Endothelial cell of umbilical vein (primary cell): ENCODE measurements at places on chromosomes 5 and 9. TPM values are rescaled to one million over a fixed set of nuclear protein-coding genes. Genes with fewer than 3 reads are reported as not detected.

DNA sequence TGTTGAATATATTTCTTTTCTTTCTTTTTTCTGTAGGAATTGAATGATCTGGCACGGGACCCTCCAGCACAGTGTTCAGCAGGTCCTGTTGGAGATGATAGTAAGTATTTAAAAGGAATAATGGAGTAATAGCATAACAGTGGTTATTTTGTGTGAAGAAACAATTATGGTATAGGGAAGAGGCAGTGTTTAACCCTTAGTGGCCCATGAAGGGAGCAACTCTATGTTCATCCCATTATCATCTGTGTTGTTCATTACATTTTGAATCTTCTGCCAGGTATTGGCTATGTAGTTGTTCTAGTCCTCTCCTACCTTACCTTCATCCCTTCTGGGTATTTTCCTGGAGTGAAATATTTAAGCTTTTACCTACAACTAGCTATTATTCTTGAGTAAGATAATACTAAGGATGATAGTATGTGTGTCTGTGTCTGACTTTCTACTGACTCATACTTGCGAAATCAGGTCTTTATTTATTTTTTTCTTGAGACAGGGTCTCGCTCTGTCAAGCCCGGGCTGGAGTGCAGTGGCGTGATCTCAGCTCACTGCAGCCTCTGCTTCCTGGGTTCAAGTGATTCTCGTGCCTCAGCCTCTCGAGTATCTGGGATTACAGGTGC, 39.3 kb downstream of the UBE2D2 start:
- peaks cover 10% of the 10 kb centered on the region for H3K36me3 ChIP-seq
- no peak overlapping the region for H3K4me3 ChIP-seq
- H3K4me1 ChIP-seq: no peaks in the 10 kb centered on the region
- H3K27me3 ChIP-seq: no peaks in the 10 kb centered on the region

- no peak overlapping the region for H3K27ac ChIP-seq
- H3K36me3 ChIP-seq: no peaks in the 10 kb centered on the region
- H3K4me1 ChIP-seq: no peaks in the 10 kb centered on the region
Measured at GRCh38 chr5:137273511-137273910, 225.6 kb downstream of the SPOCK1 start.

DNA sequence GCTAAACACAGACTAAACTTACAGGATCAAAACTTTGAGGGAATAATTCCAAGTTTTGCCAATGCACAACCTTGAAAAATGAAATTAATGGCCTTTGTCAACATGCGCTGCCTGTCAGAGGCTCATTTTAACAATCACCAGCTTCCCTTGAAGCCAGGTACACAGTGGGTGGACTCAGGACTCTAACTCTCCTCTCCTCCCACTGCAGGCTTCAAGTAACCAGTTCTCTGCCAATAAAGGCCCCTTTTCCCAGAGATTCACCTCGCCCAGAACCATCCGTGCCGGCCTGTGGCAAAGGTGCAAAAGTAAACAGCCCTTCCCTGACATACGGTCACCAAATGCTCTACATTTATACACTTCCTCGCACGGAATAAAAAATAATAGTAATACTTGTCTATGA, 18.4 kb upstream of the FBP2 start:
- DNase-seq: no peak
- H3K27me3 ChIP-seq: peaks cover 3% of the 10 kb centered on the region
- no peaks in the 10 kb centered on the region for H3K36me3 ChIP-seq
- H3K4me1 ChIP-seq: no peaks in the 10 kb centered on the region

GRCh38 chr9:86176468-86176867, 77.1 kb upstream of the GOLM1 start:
- no peaks in the 10 kb centered on the region for H3K4me1 ChIP-seq
- no peaks in the 10 kb centered on the region for H3K27me3 ChIP-seq
- H3K36me3 ChIP-seq: no peaks in the 10 kb centered on the region
- no peak for DNase-seq

DNA sequence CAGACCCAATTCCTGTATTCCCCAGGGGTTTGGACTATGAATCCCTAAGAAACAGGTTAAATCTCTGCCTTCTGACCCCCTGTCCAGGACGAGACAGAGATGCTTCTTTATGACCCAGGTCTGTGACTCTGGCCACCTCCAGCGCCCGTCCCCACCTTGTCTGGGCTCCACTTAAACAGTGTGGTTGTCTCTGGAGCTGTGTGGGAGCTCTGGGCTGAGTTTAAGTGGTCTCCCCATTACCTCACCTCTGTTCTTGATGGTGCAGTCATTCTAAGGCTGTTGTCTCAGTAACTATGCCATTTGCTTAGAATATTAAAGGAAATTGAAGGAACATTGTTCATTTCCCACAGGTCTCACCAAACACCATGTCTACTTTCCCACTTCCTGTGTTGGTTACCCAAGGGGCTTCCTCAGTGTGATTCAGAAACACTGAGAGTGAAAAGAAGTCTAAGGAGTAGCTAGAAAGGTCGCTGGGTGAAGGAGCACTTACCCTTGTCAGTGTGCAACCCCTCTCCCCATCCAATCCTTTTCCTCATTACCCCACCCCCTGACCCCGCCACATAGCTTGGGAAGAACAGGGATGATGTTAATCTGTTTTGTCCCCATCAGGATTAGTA, 127.8 kb upstream of the CKMT2 start:
- H3K4me3 ChIP-seq: no peak overlapping the region
- no peaks in the 10 kb centered on the region for H3K27me3 ChIP-seq
- no peaks in the 10 kb centered on the region for H3K4me1 ChIP-seq

DNA sequence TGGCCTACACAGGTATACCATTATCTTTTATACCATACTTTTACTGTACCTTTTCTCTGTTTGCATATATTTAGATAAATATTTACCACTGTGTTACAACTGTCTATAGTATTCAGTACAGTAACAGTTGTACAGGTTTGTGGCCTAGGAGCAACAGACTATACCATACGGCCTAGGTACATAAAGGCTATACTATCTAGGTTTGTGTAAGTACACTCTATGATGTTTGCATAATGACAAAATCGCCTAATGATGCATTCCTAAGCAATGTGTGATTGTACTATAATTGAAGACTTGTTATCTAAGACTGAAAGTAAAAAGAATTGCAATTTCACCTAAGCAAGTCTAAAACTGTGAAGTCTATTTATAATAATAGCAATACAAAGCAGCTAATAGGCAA, 3.9 kb downstream of the C9orf72 start:
- H3K4me3 ChIP-seq: no peak overlapping the region
- peaks cover 11% of the 10 kb centered on the region for H3K4me1 ChIP-seq
- H3K36me3 ChIP-seq: no peaks in the 10 kb centered on the region
- H3K27ac ChIP-seq: no peak overlapping the region
- H3K27me3 ChIP-seq: no peaks in the 10 kb centered on the region

GRCh38 chr9:135029871-135030565, 57.5 kb upstream of the OLFM1 start:
- H3K27ac ChIP-seq: no peak overlapping the region
- no peaks in the 10 kb centered on the region for H3K27me3 ChIP-seq
- no peaks in the 10 kb centered on the region for H3K36me3 ChIP-seq
- H3K4me3 ChIP-seq: no peak overlapping the region
- no peaks in the 10 kb centered on the region for H3K4me1 ChIP-seq

DNA sequence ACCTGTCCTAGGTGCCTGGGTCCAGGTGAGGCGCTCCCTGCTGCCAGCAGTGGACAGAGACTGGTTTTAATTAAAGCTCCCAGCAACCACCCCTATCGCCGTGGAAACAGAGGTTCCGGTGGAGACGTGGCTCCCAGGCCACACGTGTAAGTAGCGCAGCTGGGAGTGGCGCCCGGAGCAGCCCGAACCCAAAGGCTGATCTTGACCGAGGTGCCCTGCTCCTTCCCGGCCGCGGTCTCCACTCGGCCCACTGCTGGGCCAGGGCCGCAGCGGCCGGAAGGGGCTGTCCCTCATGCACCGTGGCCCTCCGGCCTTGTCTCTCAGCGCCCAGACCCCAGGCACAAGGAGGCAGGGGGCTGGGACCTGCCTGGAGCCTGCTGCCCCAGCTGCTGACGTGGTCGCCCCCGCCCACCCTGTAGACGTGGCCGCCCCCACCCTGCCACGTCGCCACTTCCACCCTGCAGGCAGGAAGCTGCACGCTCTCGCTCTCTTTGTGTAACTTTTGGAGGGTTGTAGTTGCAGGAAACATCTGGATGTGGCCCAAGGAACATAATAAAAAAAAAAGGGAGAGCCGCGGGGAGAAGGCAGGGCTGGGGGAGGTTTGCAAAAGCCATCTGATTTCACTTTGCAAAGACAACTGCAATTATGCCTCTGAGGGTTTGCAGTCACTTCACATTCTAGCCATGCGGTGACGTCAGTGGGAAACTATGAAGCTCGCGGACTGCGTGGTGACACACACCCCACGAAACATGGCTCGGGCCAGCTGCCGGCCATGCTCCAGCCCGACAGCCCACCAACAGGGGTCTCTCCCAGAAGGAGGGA, 129.9 kb downstream of the RXRA start:
- peak overlapping the region; percentile 99 for H3K27ac ChIP-seq
- no peaks in the 10 kb centered on the region for H3K27me3 ChIP-seq
- peaks cover 19% of the 10 kb centered on the region for H3K4me1 ChIP-seq
- peak overlapping the region; percentile 30 for H3K4me3 ChIP-seq

- H3K27me3 ChIP-seq: no peaks in the 10 kb centered on the region
- no peaks in the 10 kb centered on the region for H3K4me1 ChIP-seq
- DNase-seq: no peak
- peaks cover 5% of the 10 kb centered on the region for H3K36me3 ChIP-seq
Measured at GRCh38 chr5:69284203-69284602, 48.4 kb downstream of the CCDC125 start.

- no peak overlapping the region for H3K4me3 ChIP-seq
- DNase-seq: no peak
- H3K36me3 ChIP-seq: no peaks in the 10 kb centered on the region
- no peak overlapping the region for H3K27ac ChIP-seq
- H3K27me3 ChIP-seq: no peaks in the 10 kb centered on the region
- H3K4me1 ChIP-seq: no peaks in the 10 kb centered on the region
Measured at GRCh38 chr5:329768-330167, 8.3 kb downstream of the AHRR start.

DNA sequence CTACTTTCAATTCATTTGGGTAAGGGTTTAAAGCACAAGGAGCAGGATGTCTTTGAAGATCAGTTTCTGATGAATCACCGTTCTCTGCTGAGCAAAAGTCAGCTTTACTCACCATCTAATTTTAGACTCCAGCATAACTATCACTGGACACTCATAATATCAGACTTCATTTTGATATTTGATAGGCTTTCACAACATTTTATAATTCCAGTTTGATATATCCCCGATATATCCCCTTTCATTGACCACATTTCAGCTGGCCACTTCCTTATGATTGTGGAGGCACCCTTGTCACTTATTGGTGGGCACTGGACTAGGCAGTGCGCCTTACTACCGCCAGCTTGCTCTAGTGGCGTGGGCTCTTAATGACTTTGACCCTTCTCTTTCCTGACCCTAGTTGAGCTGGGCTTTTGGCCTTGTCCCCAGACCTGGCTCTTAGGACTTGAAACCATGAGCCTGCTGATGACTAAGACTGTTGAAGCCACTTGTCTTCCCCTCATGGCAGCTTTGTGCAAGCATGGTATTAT, 46.8 kb downstream of the CYSTM1 start:
- H3K4me3 ChIP-seq: no peak overlapping the region
- H3K4me1 ChIP-seq: peaks cover 6% of the 10 kb centered on the region
- no peaks in the 10 kb centered on the region for H3K36me3 ChIP-seq
- peak; percentile 39 for DNase-seq
- no peaks in the 10 kb centered on the region for H3K27me3 ChIP-seq

DNA sequence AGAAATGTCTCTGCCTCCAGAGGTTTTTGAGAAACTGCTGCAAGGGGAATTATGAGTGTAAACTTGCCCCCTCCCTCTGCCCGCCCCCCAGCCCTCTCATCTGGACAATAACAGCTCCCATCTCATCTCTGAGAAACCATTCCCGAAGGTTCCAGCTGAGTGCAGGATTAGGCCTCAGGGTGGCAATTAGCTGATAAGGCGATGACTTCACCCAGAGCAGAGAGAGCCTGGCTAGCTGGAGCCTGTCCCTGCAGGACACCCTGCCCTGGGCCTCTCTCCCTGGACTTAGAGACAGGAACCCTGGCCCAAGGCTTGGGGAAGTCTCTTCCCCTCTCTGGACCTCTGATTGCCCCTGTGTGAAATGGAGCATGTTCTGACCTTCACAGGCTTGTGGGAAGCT, 45.7 kb upstream of the HAND1 start:
- no peaks in the 10 kb centered on the region for H3K4me1 ChIP-seq
- peaks cover 4% of the 10 kb centered on the region for H3K27me3 ChIP-seq
- no peaks in the 10 kb centered on the region for H3K36me3 ChIP-seq
- no peak overlapping the region for H3K4me3 ChIP-seq
- no peak for DNase-seq

DNA sequence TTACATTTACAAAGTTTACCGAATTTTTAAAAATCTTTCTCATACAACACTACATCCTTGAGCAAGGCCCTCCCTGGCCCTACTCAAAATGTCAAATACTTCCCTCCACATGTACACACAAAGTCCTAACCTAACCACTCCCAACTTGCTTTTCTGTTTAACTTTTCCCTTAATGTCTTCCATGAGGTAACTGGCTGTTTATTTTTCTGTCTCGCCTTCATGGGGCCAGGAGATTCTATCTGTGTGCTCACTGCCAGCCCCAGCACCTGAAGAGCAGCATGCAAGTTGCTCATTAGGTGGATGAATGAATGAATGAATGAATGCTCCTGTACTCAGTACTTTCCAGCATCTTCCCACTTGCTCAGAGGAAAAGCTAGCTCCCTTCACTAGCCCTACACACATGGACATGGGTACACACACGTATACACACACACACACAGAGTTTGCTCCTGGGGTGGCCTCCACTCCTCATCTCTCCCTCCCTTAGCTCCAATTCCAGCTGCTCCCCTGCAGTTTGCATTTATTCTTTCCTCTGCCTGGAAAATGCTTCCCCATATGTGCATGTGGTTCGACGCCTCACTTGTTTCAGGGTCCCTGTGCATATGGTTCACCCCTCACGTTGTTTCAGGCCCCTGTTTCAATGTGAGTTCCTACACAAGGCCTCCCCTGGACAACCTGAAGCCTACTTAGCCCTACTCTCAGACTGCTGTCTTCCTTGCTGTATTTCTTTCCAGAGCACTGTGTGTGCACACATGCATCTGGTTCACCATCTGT, 165.2 kb downstream of the ROR2 start:
- no peaks in the 10 kb centered on the region for H3K36me3 ChIP-seq
- H3K27me3 ChIP-seq: no peaks in the 10 kb centered on the region
- no peak for DNase-seq
- H3K4me1 ChIP-seq: no peaks in the 10 kb centered on the region
- no peak overlapping the region for H3K4me3 ChIP-seq

PDE6A gene
- total RNA-seq: not detected in 2 replicates

IFNA21 gene
- not detected in 2 replicates for total RNA-seq

DDX4 gene
- total RNA-seq: not detected in 2 replicates

SLC34A3 gene
- total RNA-seq: not detected in 2 replicates

ORM2 gene
- not detected in 2 replicates for total RNA-seq

KIF4B gene
- 0.14 and 0.44 TPM in 2 replicates for total RNA-seq

LCN2 gene
- total RNA-seq: not detected in 2 replicates

IL13 gene
- total RNA-seq: not detected in 2 replicates

CCDC180 gene
- 2.5 and 4.5 TPM in 2 replicates for total RNA-seq
